Fibroblast of upper back skin (primary cell): ENCODE measurements at places on chromosomes 5 and 9.

- DNase-seq = peak; percentile 4
Measured at GRCh38 chr5:129392681-129393080, 67.4 kb upstream of the ADAMTS19 start.

- DNase-seq = no peak
Measured at GRCh38 chr5:154395407-154396106, 50.2 kb upstream of the SAP30L start.

DNA sequence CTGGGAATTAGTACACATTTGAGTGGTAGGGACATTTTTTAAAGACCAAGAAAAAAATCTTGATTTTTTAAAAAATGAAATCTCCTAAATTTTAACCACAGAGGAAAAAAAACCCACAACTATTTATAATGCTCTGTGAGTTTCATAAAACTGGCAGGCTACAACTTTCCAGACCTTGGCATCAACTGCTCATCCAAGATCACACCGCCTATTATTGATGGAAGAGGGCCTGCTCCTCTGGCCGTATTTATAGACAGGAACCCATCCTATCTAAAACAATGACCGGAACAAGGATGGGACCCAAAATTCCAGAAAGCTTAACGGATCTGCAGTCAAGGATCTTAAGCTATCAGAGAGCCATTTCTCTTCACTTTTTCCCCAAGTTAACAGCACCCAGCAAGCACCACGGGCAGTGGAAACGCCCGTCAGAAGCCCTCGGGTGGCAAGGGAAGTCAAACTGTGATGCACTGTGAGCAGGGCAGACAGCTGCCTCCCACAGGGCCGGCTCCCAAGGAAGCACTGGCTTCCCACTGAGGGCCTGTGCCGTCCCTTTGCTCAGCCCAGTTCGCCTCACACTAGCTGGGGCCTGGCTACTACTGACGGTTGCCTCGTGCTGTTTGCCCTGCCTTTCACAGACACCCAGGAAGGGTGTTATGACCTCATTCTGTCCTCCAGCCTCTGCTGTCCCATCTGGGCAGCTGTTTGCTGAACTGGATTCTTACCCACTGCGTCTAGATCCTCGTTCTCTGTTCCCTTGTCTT lies 62.8 kb downstream of the CDC14B start:
- peak; percentile 25 for DNase-seq

DNA sequence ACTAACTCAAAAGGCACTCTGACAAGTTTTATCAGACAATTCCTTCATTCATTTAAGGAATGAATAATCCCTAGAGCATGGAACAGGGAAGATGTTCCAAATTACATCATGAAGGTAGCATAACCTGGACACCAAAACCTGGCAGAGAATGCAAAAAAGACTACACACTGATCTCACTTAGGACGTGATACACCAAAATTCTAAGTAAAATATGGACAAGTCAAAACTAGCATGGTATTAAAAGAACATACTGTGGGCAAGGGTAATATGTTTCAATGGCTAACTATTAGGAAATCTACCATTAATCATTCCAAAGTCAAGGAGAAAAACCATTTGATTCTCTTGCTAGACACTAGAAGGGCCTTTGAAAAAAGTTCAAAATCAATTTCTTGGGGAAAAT lies 176.5 kb downstream of the HSPA4 start:
- DNase-seq = no peak

GRCh38 chr5:54883374-54884194 lies 101.8 kb downstream of the ESM1 start:
- peak; percentile 77 for DNase-seq

- DNase-seq = peak; percentile 77
Measured at GRCh38 chr5:108681079-108681921, 66.4 kb upstream of the FER start.
